D721Med (cell line): ENCODE measurements at places on chromosomes 3 and 15.

DNA sequence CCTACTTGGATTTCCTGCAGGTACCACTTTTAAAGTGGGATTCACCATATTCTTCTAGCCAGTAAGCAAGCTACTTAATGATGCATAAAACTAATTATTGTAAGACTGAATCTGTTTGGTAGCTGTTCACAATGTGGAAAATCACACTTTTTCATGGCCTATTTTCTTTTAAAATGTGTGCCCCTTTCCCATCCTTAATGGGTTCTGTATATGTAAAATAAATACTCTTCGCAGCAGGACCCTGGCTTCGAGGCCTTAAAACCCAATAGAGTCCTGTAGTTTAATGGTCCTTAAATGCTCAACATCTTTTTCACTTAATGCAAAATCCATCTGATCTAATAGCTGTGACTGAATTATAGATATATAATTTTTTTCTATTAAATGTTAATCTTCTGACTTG is 111.0 kb downstream of the UACA start:
- DNase-seq, result no peak

DNA sequence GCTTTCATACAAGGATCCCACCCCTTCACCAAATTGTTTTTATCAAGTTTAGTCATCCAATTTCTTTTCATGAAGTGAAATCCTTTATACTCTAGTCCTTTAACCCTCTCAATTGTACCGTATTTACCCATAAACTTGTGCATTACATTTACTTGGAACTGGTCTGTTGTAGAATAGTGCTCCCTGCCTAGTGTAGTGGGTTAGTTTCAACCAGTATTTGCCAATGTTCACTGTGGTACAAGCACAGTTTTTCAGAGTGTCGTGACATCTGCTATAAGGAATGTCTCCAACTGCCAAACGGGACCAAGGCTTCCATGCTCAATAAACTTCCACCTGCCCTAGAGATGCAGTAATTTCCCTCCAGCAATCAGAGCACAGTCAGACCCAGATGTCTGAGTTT is 211.9 kb downstream of the KCNAB1 start:
- DNase-seq, result no peak

DNA sequence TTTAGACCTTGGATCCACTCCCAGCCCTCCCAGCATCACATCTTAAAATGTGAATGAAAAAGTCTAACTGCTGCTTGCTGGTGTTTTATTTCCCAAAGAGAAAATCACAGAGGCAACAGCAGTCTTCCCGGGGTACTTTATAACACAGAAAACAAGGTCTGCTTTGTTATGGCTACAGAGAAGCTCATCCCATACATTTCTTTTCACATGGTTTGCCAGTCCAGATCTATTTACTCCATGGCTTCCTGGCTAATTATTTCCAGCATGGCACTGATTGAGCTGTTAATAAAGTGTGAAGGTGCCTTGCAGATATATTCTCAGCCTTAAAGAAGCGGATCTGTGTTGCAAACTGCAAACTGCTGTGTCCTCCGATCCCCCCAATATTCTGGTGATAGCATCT is 466.1 kb upstream of the CFAP20DC start:
- no peak for DNase-seq

DNA sequence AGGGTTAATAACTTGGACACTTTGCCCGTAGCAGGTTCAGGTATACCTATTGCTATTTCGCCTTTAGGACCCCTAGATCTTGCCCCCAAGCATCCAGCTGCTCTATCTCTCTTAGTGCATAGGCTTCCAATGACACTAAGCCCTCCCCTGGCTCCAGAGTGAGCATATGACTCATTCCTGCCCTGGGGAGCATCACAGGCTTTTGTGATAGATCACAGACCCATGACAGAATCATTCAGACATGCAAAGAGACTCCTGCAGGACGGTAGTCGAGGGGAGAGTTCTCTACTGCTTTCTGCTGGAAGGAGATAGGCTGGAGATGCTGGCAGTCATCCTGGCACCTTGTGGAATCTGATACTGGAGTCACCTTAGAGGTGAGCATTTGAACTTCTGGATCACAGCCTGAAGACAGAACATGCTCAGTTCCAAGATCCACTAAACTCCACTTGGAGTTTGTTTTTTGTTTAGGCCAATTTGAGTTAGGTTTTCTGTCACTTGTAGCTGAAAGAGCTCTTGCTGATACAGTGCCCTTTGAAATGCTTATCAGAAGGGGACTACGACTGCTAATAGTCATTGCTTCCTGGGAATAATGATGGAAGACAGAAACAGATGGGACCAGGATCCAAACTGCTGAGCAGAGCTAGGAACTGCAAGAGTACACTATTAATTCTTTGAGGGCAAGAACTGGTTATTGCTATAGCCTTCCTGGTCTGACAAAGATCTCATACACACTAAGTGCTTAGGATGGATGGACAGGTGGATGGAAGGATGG is 11.0 kb downstream of the LYSMD2 start:
- DNase-seq, result no peak

DNA sequence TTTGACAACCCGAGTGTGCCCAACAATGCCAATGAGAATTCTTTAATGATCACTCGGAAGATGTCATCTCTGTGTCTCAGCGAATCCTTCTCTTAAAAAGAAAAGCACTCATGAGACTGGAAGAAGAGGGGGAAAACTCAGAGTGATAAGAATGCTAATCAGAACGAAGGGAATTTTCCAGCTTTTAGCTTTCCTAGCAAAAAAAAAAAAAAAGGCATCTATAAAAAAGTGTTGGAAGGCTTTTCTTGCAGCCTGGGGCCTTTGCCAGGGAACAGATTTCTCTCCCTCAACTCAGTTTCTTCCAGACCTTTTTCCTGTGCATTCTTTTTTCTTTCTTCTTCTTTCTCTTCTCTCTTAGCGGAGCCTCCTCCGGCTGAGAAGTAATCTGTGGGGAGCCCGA is 80.5 kb upstream of the NEO1 start:
- DNase-seq, result no peak

DNA sequence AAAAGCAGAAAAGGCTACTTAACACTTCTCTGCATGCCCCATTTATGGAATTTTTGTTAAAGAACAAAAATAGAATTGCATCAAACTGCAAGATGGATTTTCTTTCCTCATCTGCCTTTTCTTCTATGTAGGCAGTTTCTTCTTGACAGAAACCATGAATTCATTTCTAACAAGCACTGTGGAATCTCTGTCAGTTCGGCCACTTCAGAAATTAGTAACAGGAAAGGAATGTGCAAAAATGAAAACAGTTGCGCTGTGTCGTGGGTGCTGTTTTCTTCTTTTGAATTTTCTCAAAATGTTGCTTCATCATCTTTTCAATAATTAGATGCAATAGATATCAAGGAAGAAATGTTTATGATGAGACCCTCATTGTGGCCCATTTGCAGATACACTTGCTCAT is 151.6 kb downstream of the FOXB1 start:
- no peak for DNase-seq

DNA sequence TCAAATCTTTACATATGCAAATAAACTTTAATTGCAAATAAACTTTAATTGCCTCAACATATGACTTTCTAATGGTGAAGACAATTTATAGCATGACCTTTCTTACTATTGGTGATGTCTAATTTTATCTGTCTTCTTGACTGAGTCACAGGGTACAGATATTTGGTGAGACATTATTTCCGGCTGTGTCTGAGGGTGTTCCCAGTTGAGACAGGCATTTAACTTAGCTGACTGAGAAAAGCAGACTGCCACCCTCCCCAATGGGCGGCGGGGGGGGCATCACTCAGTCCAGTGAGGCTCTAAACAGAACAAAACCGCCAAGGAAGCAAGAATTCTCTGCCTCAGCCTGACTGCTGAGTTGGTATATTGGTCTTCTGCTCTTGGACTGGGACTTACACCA is 160.0 kb downstream of the TBL1XR1 start:
- DNase-seq, result no peak

DNA sequence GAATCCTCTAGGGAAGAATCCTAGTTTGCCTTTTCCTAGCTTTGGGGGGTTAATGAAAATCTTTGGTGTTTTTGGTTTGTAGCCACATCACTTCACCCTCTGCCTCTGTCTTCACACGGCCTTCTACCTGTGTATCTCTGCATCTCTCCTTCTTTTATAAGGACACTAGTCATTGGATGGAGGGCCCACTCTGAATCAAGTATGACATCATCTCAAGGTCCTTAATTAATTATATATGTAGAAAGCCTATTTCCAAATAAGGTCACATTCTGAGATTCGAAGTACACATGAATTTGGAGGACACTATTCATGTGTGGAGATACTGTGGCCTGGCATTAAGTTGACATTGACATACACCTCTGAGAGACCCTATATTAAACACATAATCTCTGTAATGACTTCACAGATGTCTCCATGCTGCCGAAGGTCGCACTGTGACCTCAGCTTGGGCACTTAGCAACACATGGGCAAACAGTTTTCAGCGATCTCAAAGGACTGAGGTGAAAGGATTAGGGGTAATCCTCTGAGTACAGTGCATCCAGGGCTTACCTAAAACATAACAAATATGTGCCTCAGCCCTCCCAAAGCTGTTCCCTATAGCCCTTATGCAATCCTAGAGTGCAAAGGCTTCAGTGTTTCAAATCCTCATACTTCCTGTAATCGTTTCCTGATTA is 446.0 kb downstream of the FGF12 start:
- DNase-seq, result no peak

DNA sequence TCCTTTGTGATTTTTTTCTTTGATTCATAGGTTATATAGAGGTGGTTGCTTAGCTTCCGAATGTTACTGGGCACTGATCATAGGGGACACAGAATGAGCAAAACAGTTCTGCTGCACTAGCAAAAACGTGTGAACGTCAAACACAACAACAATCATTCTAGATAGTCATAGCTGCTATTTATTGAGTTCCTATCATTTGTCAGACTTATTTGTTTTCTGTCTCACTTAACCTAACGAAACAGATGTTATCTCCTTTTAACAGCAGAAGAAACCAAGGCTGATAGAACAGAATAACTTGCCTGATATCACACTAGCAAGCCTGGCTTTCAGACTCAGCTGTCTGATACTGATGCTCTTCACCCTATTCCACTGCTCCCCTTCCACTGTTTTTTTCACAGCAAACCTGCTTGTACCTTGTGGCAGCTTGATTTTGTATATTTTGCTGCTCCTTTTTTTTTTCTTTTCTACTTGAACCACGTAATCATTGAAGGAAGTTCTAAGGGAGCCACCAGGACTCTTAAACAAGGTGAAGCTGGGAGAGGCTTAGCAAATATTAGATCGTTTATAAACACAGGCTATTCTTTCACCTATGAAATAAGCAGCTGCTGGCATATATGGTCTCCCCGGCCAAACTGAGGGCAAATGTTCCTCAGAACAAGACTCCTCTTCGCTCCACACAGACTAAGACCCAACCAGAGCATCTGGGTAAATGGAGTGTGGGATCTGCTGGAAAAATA is 78.8 kb downstream of the MCF2L2 start:
- DNase-seq, result no peak

GRCh38 chr15:39767921-39768320 is 14.7 kb downstream of the FSIP1 start:
- DNase-seq, result no peak

DNA sequence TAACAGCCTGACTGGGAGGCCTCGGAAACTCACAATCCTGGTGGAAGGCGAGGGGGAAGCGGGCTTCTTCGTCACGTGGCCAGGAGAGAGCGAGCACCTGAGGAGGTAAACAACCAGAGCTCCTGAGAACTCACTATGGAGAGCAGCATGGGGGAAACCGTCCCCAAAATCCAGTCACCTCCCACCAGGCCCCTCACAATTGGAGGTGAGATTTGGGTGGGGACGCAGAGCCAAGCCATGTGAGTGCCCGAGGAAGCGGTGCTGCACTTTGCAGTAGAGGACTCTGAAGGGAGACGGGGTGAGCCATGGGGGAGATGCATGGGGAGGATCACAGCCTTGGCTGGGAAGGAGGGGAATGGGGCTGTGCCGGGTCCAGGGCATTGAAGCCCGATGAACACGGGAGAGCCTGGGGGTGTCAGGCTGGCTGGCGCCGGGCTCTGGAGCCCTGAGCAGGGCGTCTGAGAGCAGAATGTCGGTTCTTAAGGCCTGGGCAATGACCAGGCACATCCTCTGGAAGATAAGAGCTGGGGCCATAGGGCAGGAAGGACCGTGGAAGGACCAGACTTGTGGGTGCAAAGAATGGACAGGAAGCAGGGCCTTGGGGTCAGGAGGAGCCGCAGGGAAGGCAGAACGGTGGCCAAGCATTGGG is 117.7 kb downstream of the GABRG3 start:
- no peak for DNase-seq

GRCh38 chr3:47688488-47688887 is 93.2 kb downstream of the SMARCC1 start:
- DNase-seq, result no peak

GRCh38 chr3:4394048-4394447 is 73.0 kb downstream of the SUMF1 start:
- no peak for DNase-seq

- DNase-seq, result no peak
Measured at GRCh38 chr3:71041371-71041770, 542.2 kb downstream of the FOXP1 start.

GRCh38 chr3:39108200-39108710 is 775 bp downstream of the TTC21A start:
- DNase-seq, result no peak

DNA sequence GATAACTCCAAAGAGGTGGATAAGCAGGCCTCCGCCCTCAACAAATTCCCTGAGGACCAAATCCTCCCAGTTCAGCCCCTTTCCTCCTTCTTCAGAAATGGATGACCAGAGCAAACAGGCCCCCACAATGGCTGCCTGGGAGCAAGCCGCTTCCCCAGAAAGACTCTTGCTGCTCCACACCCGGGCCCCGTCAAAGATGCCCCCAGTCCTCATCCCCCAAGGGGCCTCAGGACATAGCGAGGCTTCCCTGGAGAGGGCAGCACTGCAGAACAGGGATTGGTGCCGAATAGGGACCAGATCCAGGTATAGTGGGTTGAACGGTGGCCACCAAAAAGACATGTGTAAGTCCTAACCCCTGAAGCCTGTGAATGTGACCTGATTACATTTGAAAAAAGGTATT is 502.3 kb downstream of the SHQ1 start:
- DNase-seq, result no peak

DNA sequence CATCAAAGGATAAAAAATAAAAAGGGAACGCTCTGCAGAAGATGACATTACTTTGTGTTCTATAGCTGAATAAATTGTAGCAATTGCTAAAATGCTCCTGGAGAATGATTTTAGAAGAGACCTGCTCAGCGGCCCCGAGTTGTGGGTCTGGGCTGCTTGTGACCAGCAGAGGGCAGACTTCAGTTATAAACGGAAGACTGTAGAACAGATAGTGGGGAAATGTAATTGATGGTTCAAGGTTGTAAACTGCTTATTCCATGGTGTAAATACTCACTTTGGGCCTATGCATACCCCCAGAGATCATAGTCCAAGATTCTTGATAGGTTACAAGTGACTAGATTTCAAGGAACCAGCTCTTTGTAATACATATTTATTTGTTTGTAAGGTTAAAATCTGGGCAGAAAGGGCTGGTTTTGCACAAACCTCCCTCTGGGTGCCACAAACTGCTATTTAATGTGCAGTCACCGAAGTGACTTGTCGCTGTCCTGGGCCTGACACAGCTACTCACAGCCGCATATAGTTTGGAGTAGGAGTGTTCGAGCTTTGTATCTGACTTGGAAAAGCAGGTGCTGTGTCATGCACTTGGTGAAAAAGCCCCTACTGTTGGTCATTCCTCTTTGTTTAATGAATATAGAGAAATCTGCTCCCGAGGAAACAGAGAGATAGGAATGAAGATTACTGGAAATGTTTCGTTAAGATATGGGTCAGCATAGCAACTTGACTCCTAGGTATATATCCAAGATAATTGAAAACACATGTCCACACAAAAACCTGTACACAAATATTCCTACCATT is 34.7 kb upstream of the NDUFB4 start:
- no peak for DNase-seq

- DNase-seq, result no peak
Measured at GRCh38 chr3:182979674-182980191, 605 bp downstream of the DCUN1D1 start.

- DNase-seq, result no peak
Measured at GRCh38 chr15:82849556-82850512, 40.4 kb downstream of the WHAMM start.
